ENCODE measurements at places on chromosomes 3 and 15.

- no peak for DNase-seq
These were observed 93.7 kb downstream of the ABI3BP start for GRCh38 chr3:100899440-100900091.

GRCh38 chr3:78888635-78889034, 879.2 kb downstream of the ROBO1 start:
- no peak for DNase-seq

DNA sequence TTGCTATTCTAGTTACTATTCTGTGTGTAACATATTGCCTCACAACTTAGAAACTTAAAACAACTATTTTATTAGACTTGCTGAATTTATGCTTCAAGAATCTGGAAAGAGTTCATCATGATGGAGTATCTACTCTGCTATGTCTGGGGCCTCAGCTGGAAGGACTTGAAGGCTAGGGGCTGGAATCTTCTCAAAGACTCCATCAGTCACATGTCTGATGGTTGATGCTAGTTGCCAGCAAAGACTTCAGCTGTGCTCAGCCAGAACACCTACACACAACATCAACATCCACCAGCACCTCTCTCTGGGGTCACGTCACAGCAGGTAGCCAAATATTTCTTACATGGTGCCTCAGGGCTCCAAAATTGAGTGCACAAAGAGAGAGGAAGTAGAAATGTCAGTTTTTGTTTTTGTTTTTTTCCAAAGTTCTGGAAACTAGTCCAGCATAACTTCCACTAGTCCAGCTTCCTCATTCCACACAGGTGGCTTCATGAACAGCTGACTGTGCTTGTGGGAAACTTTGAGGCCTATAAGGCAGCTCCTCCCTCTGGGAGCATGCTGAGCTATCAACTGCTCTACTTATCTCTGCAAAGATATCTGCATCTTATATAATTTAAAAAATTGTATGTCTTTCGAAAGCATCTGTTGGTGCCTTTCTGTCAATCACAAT, 325.4 kb upstream of the AGTR1 start:
- no peak for DNase-seq

- DNase-seq = no peak
These were observed 19.9 kb upstream of the EBLN2 start for GRCh38 chr3:73041537-73041936.

GRCh38 chr15:101504866-101505609, 15.5 kb upstream of the PCSK6 start:
- DNase-seq = no peak

DNA sequence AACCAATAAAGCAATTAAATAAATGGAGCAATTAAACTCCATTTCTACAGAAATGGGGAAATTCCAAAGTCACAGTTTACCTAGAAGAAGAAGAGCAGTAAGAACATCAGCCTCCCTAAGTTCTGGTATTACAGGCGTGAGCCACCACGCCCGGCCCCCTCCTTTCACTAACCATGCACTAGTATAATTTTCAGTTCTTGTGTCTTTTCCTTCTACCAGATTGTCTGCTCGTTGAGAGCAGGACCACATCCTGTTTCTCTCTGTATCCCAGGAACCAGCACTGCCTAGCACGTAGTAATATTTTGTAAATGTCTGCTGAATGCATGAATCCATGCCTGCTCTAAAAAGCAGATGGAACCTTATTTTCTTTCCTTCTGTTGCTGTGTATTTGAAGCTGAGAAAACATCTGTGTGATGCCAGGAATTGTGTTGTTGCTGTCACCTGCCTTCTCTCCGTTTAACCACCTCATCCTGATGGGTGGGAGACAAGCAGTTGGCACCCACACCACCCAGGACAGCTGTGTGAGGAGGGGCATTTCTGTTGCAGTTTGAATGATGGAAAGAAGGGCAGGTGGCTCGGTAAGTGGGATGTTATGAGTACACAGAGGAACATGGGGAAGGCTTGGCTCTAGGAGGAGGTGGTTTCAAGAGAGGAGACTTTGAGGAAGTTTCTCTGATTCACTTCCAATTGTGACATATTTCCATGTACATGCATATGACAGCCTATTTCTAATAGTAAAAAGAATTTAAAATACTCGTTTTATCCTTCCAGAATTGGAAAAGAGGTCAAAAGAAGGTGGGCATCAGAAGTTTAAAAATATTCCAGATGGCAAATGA, 30.1 kb downstream of the PXYLP1 start:
- DNase-seq = no peak

GRCh38 chr3:54691289-54691771, 236.5 kb downstream of the LRTM1 start:
- no peak for DNase-seq

DNA sequence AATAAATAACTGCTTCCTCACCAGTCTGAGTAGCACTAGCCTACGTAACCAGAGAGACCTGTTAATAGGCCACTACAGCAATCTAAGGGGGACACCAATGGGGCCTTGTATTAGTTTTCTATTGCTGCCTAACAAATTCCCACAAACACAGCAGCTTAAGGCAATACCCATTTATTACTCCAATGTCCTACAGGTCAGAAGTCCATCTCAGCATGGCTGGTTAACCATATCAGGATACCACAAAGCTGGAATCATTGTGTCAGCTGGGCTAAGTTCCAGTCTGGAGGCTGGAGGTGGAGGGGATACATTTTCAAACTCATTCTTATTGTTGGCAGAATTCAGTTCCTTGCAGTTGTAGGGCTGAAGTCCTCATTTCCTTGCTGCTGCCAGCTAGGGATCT, 331.9 kb downstream of the ULK4 start:
- no peak for DNase-seq

DNA sequence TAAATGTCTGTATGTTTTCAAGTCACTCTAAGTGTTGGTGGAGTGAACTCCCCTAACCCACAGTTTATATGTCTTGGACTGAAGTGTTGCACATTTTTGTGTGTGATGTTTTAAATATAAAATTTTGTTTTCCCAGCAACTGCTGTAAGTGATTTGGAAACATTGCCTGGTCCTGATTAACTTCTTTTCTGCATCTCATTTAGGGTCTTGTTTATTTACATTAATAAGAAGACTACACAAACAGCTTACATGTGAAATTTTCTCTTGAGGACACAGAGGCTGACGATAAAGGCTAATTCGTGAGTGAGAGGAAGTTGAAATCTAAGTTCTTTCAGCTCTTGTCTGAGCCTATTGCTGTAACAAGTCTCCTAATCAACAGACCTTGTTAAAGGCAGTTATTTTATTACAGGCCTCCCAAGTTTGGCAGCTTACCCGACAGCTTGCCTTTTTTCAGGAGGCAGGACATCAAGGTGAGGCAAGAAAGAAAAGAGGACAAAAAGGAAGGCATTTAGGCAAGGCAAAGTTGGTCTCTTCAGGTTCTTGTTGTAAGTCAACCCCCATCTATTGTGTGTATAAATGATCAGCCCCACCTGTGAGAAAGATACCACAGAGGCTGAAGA, 177.7 kb upstream of the NR2E3 start:
- DNase-seq = no peak

DNA sequence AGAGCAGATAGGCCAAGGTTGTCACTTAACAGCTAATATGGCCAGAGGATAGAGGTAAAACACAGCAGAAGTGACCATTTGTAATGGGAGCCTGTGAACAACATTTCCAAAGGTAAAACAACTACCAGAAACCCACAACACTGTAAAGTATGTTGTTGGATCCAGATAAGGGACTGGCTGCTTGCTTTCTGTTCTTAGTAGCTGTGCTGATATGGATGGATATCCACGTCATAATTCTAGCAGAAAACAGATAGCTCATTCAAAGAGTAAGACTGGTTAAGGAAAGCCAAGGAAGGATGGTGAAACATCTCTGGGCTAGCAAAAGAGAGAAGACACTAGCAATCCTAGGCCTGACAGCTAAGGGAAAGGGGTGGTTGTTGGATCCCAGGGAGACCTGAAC, 36.9 kb upstream of the SPRED1 start:
- no peak for DNase-seq

- DNase-seq = no peak
These were observed 25.5 kb downstream of the ZXDC start for GRCh38 chr3:126450219-126450618.

- peak; percentile 41 for DNase-seq
These were observed 26.6 kb downstream of the SEMA7A start for GRCh38 chr15:74406992-74407705.

DNA sequence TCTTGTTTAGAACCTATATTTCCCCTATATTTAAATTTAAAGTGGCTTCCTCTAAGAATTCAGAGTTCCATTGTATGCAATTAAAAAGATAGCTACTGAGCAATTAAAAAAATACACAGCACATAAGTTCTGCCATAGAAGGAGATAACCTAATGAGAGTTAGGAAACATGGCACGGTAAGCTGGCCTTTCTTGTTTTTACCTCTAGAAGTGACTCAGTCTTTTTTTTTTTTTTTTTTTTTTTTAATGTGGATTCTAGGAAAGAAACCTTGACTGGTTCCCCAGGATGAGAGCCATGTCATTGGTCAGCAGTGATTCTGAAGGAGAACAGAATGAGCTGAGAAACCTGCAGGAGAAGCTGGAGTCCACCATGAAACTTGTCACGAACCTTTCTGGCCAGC, 142.7 kb upstream of the BHLHE40 start:
- no peak for DNase-seq

DNA sequence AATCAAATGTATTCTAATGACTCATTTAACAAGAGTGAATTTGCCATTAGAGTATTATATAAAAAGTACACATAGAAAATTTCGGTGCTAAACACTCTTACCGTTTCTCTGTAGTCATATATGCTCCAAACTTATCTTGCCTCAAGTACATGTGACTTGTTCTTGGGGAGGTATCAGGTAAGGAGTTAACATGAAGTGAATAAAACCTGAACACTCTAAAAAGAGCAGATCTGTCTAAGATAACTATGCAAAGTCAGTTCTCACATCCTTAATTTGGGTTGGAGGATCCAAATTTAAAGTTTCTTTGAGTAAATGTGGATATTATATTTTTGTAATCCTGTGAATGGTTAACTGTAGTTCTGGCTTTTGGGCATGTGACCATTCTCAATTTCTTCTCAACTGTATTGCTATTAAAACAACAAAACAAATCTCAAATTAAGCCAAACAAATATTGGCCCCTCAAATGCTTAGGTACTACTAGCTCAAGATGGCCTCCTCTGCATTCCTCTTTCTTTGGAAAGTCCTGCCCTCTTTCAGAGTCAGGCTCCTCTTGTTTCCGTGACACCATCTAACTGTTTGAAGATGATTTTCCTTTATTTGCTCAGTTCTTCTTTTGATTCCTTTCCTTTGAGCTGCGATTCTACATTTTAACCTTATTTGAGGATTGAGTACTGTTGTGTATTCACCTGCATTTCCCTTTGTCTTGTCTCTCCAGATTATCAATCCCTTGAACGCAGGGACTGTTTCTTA, 4.2 kb downstream of the EDEM1 start:
- DNase-seq = no peak

DNA sequence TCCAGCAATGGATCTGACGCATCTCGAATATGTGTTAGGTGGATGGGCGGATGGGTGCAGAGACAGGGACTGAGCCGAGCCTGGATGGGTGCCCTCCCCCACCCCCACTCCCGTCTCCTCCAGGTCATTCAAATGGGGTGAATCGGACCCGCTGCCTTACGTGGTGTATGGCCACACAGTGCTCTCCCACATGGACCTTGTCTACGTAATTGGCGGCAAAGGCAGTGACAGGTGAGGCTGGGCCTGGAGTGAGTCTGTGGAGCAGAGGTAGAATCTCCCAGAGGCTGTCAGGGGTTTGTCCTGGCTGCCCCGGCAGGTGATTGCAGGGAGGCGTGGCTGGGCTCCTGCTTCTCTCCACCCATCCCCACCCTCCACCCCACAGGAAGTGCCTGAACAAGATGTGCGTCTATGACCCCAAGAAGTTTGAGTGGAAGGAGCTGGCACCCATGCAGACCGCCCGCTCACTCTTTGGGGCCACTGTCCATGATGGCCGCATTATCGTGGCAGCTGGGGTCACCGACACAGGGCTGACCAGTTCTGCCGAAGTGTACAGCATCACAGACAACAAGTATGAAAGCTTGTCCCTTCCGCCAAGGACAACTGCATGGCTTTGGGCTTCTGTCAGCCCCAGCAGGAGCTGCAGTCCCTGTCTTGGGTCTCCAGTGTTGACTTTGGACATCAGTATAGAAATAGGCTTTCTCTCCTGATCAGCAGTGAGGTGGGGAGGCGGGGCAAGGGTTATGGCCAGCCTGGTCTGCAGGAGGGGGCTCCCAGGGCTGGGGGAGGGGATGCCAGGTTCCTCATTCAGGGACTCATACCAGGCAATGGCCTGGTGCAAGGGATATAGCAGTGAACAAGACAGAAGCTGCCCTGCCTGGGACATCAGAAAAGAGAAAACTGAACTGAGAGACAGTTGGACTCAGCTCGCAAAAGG, 3.4 kb downstream of the KLHL40 start:
- DNase-seq = no peak

DNA sequence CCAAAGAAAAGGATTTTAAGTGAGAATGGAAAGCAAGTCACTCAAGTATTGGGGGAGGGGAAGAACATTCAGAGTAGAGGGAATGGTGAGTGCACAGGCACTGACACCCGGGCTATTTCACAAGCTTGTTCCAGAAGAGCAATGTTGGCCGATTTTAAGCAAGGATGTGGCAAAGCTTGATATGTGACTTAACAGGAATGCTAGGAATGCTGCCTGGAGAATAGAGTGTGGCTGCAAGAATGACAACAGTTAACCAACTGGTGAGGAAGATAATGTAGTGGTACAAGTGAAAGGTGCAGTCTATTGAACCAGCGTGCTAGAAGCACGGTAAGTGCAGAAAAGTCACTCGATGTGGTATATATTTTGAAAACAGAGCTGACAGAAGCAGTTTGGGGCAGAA, 6.2 kb upstream of the CCDC80 start:
- no peak for DNase-seq

- DNase-seq = peak; percentile 31
These were observed 10.1 kb downstream of the LYSMD2 start for GRCh38 chr15:51727141-51727897.

GRCh38 chr3:149332771-149333170, 665 bp downstream of the TM4SF18 start:
- DNase-seq = no peak

DNA sequence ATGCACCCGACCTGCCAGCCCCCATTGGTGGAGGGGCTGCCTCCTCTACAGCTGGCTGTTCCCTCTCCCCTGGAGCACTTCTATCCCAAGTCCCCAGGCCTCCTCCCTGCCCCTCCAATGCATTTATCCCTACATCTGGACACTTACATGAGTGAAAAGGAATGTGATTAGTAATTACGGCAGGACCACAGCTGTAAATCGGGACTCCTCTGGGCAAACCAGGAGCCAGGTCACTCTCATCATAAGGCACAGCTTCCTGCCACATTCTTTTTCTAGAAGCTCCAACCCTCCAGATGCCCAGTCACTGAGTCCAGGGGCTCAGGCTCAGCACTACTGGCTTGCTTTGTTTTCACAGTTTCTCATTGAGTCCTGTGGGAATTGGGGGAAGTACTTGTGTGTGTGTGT, 54.3 kb downstream of the IL20RB start:
- no peak for DNase-seq

Measured in SK-N-DZ (cell line).